ENCODE measurements at places on chromosomes 6 and 20. TPM values are rescaled to one million over a fixed set of nuclear protein-coding genes. Genes with fewer than 3 reads are reported as not detected.

DNA sequence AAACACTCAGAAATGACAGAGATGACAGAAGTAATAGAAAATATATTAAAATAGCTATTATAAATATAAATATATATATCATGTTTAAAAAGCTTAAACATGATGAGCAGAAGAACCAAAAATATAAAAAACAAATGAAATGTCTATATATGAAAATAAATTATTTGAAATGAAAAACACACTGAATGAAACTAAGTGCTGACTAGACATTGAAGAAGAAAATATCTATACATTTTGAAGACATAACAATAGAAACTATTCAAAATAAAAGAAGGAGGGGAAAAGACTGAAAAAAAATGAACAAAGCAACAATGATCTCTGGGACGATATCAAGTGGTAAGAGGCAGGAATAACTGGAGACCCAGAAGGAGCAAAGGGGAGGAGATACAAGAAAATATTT lies 76.8 kb downstream of the RNASET2 start:
- H3K27me3 ChIP-seq, result no peaks in the 10 kb centered on the region
- no peaks in the 10 kb centered on the region for H3K4me1 ChIP-seq
- no peaks in the 10 kb centered on the region for H3K36me3 ChIP-seq
- no peak overlapping the region for H3K27ac ChIP-seq
- DNase-seq, result no peak
- H3K4me3 ChIP-seq, result no peak overlapping the region

DNA sequence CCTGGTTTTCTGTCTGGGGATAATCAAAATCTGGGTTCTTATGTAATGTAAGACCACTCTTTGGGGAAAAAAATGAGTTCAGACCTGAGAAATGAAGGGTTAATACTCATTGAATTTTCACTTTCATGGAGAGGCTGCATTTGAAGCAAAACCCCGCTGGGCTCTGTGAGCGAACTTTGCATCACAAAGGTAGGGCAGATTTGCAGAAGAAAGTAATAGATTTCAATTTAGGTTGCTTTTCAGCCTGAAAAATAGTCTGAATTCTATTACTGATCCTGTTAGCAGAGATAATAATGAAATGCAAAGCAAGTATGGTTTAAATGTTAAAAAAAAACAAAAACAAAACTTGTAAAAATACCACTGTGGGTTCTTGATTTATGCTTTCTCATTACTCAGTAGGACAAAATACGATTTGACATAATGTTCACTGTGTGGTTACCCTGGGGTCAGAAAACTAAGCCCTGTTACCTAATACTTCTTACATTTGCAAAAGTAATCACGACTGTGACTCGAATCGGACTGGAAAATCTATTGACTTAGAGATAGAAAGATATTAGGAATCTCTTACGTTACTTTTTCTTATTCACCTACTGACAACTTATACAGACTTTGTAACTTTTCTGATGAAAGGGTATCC lies 72.2 kb downstream of the UST start:
- no peak for DNase-seq
- no peak overlapping the region for H3K27ac ChIP-seq
- H3K36me3 ChIP-seq, result no peaks in the 10 kb centered on the region

DNA sequence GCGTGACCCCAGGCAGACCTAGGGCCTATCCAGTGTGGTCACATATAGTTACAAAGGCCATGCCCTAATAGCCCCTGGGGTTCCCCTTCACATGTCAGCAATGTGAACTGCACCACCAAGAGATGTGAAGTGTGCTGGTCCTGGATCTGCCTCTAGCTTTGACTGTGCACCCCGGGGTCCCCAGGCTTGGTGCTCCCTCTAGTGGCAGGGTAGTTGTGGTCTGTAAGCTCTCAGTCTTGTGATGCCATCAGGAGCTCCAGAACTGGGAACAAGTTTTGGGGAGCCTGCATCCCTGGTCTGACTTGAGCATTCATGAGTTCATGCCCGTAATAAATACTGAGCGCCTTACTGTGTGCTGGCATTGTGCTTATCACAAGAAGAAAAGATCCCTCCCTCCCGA lies 143.4 kb downstream of the DHX35 start:
- no peak for DNase-seq
- no peaks in the 10 kb centered on the region for H3K36me3 ChIP-seq
- H3K4me3 ChIP-seq, result no peak overlapping the region

GRCh38 chr6:12381587-12381986 lies 91.4 kb downstream of the EDN1 start:
- no peak overlapping the region for H3K4me3 ChIP-seq
- DNase-seq, result no peak
- H3K27ac ChIP-seq, result no peak overlapping the region
- H3K36me3 ChIP-seq, result no peaks in the 10 kb centered on the region
- H3K27me3 ChIP-seq, result no peaks in the 10 kb centered on the region

Gene ID4
- 14.4 TPM for total RNA-seq

Gene NKAIN4
- total RNA-seq, result not detected
